ENCODE measurements at places on chromosomes 2 and 18. TPM values are rescaled to one million over a fixed set of nuclear protein-coding genes. Genes with fewer than 3 reads are reported as not detected.

DNA sequence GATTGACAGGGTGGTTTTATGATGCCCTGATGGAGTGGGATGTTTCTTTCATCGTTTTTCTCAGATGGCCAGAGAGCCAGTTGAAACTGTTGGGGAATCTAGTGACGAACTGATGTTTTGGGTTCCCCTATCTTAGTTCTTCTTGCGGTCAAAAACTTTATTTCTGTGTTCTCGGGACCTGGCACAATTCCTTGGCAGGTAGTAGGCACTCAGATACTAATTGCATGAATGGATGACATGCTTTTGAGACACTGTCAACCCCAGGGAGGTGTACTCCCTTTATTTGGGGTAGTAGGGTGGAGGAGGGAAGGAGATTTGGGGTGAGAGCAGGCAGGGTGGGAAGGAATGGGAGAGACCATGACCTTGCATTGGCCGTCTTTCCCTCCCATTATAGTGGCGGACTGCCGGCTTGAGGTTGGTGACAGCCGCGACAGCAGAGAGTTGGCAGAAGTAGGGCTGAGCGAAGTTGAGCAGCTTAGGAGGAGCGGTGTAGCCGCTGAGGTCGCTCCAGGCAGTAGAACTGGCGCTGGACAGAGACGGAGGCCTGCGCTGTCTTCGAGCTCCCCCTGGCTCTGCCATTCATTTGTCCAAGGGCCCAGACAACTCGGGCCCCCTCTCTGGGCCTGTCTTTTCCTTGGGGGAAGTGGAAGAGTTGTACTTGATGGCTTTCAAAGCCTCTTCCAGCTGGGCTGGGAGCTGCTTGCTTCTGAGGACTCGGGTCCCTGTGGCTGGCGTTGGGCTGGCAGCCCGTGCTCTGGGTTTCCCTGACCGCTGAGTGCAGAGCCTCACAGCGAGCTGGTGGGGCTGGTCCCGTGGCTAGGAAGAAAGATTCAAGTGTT is 2.6 kb downstream of the TET3 start:
- DNase-seq = no peak
- no peaks in the 10 kb centered on the region for H3K27me3 ChIP-seq
- H3K4me3 ChIP-seq = peak overlapping the region; percentile 38
- H3K27ac ChIP-seq = no peak overlapping the region
- peaks cover 44% of the 10 kb centered on the region for H3K36me3 ChIP-seq

DNA sequence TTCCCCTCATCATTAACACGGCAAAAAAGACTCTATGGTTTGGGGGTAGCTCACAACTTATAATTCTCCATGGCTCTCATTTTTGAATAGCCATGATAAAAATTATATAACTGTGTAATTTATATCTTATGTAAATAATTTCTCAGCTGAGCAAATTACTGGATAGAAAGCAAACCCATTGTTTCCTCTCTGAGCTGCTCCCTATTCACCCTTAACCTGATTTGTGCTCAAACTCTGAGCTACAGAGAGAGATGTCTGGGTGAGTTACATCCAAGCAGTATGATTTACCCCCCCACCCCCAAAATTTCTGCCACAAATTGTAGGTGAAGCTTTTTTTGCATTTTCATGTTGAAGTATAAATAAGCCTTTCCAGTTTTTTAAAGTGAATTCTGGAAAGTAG is 123.7 kb downstream of the TFCP2L1 start:
- no peaks in the 10 kb centered on the region for H3K36me3 ChIP-seq
- H3K27me3 ChIP-seq = peaks cover 2% of the 10 kb centered on the region
- no peak overlapping the region for H3K27ac ChIP-seq
- H3K4me1 ChIP-seq = no peaks in the 10 kb centered on the region

MAL gene
- not detected for total RNA-seq

GRCh38 chr2:193806088-193806774 is 1611.5 kb upstream of the TMEFF2 start:
- no peaks in the 10 kb centered on the region for H3K36me3 ChIP-seq
- no peaks in the 10 kb centered on the region for H3K4me1 ChIP-seq
- H3K27ac ChIP-seq = no peak overlapping the region
- no peaks in the 10 kb centered on the region for H3K27me3 ChIP-seq
- DNase-seq = no peak

EVX2 gene
- total RNA-seq = not detected

DAPL1 gene
- total RNA-seq = not detected
